AG10803 (cell line): ENCODE measurements at places on chromosomes 5 and 9.
A peak's percentile ranks its signal among the peaks of the same experiment; 100 is the strongest.

DNA sequence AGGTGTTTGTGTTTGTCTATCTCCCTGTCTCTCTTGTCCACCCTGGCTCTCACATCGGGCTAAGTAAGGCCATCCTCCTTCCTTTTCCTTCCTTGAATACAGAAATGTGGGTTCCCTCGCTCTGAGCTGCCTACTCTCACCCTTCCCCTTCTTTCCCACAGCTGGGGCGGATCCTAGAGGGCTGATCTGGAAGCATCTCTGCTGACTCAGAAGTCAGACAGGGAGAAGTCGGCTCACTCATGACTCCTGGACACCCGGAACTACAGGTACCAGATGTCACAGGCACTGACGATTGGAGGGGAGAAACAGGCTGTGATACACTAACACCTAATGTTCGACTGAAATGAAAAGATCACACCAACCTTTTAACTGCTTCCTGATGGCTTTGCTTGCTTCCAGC lies 41.3 kb downstream of the PTPN3 start:
- no peak for DNase-seq

DNA sequence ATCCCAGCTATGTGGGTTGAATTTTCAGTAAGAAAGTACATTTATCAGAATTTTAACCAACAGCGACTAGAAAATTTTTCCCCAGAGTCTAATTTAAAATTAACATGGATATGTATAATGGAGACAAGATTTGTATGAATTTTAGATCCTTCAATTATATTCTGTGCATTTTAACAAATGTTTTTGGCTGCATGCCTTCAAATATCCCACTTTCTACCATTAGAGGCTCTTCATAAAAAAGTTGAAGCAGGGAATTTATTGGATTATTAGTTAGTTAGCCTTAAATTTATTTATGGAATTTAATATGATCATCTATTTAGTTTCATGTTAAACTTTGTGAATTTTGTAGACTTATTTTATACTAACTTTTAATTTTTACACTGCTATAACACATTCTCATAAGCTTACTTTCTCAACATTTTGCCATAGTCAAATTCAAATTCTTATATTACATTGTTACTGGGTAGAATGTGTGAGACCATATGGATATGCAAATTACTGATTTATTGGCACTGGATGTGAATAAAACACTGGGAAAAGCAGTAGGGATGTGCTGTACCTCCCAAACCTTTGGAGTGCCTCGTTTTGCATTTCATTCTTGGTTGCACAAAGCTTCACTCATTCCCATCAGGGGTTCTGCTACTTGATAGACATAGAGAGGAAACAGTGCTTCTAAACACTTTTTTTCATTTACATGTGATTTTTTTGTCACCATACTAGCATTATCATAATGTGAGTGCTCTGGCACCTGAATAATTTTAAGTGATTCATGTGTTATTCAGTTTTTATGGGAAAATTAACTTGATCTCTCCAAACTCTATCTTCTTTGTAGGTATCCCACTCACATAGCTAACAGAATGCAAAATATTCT lies 491.8 kb upstream of the COX7C start:
- no peak for DNase-seq

DNA sequence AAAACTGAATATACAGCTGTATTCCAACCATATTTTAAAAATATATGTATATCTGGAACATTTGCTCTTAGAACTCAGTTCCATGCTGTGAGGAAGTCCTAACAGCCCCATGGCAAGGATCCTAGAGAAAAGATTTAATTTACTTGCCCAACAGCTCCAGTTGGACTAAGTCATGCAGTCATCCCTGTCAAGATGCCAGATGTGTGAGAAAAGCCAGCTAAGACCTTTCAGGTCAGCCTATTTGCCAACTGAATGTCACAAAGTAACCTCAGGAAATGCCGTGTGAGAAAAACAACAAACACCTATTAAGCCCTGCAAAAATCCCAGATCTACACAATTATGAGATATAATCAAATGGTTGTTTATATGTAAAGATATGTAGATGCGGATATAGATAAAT lies 416.3 kb downstream of the NR2F1-AS1 start:
- DNase-seq, result peak; percentile 89

- DNase-seq, result no peak
These were observed 7.8 kb downstream of the LIX1 start for GRCh38 chr5:97134634-97135033.

GRCh38 chr5:123273984-123274383 lies 149.2 kb downstream of the CEP120 start:
- DNase-seq, result no peak
